ENCODE measurements at places on chromosomes 7 and 10.

DNA sequence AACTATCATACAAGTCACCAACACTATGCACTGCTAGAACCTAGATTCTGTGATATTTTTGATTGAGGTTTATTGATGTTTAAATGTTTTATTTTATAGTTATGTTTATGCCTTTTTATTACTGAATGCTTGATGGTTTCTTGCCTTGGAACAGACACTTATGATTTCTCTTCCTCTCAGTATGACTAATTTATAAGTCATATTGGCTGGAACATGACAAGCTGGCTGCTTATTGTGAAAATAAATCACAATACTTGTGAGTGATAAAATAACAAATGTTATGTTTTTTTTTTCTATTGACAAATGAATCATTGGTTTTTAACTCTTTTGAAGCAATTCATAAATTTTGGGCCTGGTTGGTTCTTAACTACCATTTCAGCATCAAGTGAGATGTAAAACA is 142.0 kb upstream of the MALRD1 start:
- no peak for DNase-seq

GRCh38 chr7:5210751-5211338 is 20.8 kb downstream of the WIPI2 start:
- no peak for DNase-seq

DNA sequence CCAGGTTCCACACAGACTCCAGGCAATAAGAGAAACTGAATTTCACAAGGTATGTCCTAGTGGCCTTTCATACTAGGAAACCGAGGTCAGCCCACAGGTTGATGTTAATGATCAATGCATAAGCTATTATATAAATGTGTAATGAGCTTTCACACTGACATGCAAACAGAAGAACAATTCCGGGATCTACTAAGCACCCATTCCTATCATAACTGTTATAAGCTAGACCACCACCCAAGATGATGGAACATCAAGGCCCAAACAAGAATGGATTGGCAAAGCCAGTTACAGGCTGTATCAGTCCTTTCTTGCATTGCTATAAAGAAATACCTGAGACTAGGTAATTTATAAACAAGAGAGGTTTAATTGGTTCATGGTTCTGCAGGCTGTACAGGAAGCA is 15.2 kb downstream of the SORBS1 start:
- no peak for DNase-seq

DNA sequence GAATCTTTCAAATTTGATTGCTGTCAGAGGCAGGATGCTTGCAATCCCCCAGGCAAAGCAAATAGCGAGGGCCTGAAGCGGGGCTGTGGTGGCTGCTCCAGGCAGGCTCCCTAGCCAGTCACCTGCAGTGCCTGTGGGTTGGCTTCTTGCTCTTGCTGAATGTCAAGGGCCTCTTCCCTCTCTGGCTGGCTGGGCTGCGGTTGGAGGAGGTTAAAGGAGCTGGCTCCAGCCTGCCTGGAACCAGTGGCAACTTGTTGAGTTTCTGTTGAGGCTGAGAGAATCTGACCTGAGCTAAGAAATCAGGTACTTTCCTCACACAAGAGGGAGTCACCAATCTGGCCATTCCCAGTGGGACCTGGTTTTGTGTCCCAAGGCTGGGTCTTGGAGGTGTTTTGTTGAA is 134.7 kb downstream of the TMEM178B start:
- DNase-seq, result peak; percentile 95

GRCh38 chr10:66258693-66259092 is 667.1 kb upstream of the LRRTM3 start:
- no peak for DNase-seq
